ENCODE measurements at places on chromosomes 11 and 22. TPM values are rescaled to one million over a fixed set of nuclear protein-coding genes. Genes with fewer than 3 reads are reported as not detected.

GRCh38 chr11:26062660-26063059, 269.3 kb upstream of the ANO3 start:
- DNase-seq = no peak

DNA sequence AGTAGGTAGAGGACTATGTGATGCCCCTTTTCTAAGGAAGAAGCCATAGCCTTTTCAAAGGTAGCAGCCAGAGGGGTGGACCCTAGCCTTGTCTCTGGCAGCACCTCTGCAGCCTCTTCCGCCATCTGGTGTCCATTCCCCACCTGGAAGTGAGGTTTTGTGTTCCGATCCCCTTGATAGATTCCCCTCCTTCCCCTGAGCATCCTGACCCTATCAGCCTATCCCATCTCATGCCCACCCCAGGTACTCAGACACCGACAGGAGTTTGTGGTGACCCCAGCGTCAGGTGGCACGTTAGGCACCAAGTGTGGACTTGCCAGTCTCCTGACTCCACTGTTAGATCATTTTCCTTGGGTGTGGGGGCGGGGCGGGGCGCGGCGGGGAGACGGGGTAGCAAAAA, 398 bp upstream of the FAM89B start:
- no peak for DNase-seq

GRCh38 chr11:73940801-73941570, 9.8 kb upstream of the DNAJB13 start:
- DNase-seq = no peak

The OR5B21 gene
- not detected for total RNA-seq

DNA sequence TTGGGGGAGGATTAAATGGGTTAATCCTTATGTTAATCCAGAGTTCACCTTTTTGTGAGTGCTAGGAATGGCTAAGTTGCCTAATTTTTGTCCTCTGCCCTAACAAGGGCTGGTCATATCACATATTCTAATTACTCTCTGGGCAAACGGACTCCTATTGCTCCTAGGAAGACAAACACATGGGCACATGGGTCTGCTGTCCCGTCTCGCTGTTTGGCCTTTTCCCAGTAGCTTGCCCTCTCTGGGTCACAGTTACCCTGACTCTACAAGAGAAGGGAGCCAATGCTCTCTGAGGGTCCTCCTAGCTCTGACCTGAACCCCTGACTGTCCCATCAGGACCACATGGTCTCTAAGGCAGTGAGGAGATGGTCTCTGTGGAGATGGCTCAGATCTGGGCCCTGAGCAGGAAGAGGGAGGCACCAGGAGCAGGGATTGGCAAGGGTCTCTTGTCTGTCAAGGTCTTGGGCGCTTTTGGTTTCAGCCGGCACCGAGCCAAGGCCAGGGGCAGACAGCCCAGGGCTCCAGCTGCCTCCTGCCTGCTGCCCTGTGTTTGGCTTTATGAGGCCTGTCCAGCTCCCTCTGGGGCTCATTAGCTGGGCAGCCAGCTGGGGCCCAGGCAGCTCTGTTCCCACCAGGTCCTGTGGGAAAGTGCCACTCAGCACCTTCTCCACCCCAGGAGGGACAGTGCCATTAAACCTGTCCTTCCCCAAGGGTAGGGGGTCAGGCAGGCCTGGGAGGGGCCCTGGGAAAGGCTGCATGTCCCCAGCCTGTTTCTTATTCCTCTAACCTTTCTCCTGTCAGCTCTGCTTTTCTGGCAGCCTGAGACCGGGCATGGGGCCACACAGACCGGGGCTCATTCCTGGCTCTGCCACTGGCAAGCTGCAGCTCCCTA, 559.9 kb downstream of the MN1 start:
- DNase-seq = peak; percentile 85

- peak; percentile 53 for DNase-seq
These were observed 2.5 kb upstream of the RCOR2 start for GRCh38 chr11:63919267-63920125.

DNA sequence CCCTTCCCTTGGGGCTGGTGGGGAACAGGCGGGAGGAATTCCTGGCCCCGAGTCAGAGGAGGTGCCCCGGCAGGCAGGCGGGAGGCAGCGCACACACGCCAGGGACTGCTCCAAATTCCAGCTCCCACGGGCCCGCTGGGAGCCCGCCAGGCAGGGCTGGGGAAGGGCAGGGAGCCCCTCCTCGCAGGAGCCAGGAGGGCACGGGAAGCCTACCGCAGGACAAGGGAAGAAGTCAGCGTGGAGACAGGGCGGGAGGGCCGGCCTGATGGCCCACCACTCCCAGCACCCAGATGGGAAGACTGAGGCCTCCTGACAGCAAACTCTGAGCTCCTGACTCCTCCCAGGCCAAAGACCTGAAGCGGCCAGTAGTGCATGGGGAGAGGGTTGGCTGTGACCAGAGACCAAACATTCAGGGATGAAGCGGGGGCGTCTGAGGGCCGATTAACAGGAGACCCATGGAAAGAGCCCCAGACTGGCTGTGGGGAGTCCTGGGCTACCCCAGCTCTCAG, 22.4 kb downstream of the RPL3 start:
- DNase-seq = peak; percentile 75

The C11orf91 gene
- 1.9 TPM for total RNA-seq

The LRRC74B gene
- not detected for total RNA-seq

- DNase-seq = peak; percentile 81
These were observed 753 bp downstream of the STX3 start for GRCh38 chr11:59755701-59756557.

DNA sequence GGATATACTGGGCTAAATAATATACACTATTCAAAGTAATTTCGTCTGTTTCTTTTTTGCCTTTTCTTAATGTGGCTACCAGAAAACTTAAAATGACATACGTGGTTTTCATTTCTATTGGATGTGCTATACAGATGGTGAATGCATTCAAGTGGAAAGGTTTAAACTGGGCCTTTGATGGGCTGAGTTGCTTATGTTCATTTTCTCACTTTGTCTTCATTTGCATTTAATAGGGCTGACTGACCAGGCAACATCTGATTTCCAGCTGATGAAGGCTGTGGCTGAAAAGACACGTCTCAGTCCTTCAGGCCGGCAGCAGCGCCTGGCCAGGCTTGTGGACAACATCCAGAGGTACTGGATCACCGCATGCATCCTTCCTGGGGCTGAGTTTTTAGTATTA, 27.9 kb downstream of the PIWIL4 start:
- DNase-seq = no peak

DNA sequence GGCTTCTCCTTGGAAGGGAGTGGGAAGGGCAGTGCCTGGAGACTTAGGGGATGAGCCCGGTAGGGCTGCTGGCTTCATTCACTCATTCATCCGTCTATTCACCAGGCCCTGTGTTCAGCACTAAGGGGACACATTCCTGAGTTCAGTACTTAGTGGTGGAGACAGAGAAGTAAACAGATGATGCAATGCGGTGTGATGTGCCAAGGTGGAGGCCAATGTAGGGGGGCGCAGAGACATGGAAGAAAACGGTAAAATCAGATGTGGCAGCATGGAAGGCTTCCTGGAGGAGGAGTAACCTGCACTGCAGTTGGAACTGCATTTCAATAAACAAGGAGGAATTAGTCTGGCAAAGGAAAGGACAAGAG, 21.3 kb downstream of the GRIK4 start:
- no peak for DNase-seq

The POGLUT3 gene
- 22.2 TPM for total RNA-seq

GRCh38 chr11:133809569-133810491, 35.5 kb downstream of the SPATA19 start:
- DNase-seq = no peak

The ZNRF3 gene
- total RNA-seq = 8.4 TPM

The PGA4 gene
- total RNA-seq = 7.4 TPM

GRCh38 chr11:120613264-120614226, 102.0 kb downstream of the GRIK4 start:
- no peak for DNase-seq

The NXPE2 gene
- total RNA-seq = 0.21 TPM

The ZNF214 gene
- 2.1 TPM for total RNA-seq

- DNase-seq = no peak
These were observed 9.8 kb downstream of the HYOU1 start for GRCh38 chr11:119047205-119047604.

- DNase-seq = peak; percentile 75
These were observed at the start of gene LRP5 for GRCh38 chr11:68312117-68312779. TSS of gene LRP5 (plus strand) at chr11:68312591. CDS start at chr11:68312715, 124 bp downstream.

- no peak for DNase-seq
These were observed 374.6 kb upstream of the FAT3 start for GRCh38 chr11:91850021-91850420.

DNA sequence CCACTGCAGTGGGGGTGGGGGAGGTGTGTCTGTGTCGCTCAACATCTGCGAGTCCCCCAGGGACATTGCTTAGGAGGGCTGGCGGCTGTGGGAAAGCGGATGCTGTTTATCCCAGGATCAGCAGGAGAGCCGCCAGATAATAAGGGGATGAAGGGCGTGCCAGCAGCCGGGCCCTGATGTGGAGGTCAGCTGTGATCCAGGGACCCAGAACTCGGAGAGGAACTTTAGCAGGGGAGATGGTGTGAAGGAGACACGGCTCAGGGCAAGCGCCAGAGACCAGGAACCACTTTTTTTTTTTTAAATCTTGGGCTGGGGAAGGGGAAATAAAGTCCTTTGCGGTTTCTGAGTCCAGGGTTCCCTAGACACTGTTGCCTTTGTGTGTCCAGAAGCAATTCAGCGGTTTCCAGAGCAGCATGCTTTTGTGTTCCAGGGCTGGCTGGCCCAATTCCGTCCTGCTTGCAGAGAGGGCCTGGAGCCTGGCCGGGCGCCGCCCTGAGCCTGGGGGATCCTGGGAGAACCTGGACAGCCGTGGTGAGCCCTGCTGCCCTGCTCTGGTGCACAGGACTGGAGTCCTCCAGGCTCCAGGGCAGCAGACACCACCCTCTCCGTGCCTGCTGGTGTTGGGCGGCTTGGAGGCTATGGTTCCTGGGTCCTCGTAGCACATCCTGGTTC, at the start of gene GRAMD4:
Gene GRAMD4, plus strand, starts transcription at position 557 of the 672 bp plus-strand sequence. CDS start 6,414 bp downstream, outside the sequence.
- DNase-seq = peak; percentile 77

The OR5A2 gene
- not detected for total RNA-seq

The TMEM191B gene
- 1.4 TPM for total RNA-seq

DNA sequence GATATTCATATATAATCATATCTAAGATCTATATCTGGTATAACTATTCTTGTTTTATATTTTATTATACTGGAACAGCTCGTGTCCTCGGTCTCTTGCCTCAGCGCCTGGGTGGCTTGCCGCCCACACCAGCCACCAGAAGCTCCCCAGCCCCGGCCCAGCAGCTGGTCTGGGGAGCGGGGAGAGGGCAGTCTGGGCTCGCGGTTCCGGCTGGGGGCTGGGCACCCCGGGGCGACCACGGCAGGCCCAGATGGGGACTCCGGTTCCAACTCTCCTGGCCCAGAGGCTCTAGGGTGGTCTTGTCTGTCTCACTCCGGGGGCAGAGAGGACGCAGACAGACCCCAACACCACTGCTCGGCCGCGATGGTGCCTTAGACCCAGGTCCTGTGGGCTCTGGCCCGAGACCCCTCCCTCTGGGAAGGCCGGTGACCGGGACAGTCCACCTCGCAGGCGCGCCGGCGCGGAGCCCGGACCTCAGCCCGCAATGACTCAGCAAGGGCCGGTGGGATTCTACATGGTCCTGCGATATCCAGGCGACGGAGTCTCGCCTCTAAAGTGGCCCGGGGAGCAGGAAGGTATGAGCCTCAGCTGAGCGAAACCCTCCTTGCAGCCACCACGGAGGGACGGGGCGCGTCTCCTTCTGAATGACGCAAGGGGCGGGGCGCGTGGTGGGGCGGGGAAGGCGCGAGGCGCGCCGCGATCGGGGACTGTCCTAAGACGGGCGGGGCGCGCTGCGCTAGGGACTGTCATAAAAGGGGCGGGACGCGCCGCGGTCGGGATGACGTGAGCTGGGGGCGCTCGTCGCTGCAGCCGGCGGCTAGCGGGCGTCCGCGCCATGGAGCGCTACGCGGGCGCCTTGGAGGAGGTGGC, at the start of gene DGCR6:
Gene DGCR6, plus strand, starts transcription at position 781 of the 870 bp plus-strand sequence. Its CDS starts 55 bp downstream, at position 836.
- peak; percentile 4 for DNase-seq

DNA sequence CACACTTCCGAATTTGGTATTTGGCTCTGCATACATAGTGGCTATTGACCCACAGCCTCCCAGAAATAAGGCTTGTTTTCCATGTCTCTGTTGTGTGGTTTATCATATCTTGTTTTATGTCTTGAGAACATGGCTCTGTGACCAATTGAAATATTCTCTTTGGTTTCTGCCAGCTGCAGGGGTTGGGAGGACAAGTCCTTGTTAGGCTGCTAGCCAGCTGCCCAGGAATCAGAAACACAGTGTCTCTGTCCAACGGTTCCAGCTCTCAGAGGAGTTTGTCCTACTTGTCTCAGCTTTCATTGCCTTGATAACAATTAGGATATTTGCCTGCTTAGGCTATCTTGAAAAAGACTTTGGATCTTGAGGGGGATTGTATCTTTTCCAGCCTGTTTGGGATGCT, 6.0 kb upstream of the SLC7A4 start:
- peak; percentile 88 for DNase-seq

- no peak for DNase-seq
These were observed 147.4 kb upstream of the ZC3H12C start for GRCh38 chr11:109945626-109946321.

DNA sequence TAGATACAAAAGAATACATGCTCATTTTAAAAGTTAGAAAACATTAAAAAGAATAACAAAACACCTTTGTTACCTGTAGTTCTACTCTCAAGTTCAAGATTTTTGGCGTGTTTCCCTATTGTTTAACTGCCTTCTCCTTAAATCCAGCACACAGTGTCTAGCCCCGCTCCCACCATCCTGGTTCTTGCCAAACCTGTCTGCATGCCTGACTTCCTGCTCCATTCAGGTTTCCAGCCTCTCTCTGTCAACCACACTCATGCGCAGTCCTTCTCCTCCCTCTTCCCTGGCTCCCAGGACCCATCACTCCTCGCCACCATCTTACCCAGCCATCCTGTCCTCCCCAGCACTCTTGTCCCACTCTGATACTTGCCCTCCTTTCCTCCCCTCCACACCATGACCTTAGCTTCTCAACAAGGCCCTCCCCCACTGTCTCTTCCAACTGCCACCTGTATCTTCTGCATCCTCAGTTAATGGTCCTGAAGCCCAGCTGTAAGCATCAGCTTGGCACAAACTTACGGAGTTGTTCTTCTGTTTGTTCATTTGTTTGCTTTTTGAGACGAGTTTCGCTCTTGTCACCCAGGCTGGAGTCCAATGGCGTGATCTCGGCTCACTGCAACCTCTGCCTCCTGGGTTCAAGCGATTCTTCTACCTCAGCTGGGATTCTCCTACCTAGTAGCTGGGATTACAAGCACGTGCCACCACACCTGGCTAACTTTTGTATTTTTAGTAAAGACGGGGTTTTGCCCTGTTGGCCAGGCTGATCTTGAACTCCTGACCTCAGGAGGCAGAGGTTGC, 7.5 kb upstream of the MYH9 start:
- DNase-seq = peak; percentile 36

- peak; percentile 67 for DNase-seq
These were observed 2.6 kb downstream of the AP1B1 start for GRCh38 chr22:29385748-29386147.

The VSIG10L2 gene
- not detected for total RNA-seq

The SERHL2 gene
- total RNA-seq = 3.6 TPM
